ENCODE measurements at places on chromosomes 11 and 22.
A peak's percentile ranks its signal among the peaks of the same experiment; 100 is the strongest.

- no peak for DNase-seq
Observed at GRCh38 chr11:12822392-12823022, 148.3 kb downstream of the TEAD1 start.

- DNase-seq: no peak
Observed at GRCh38 chr11:29300420-29300819, 716.4 kb downstream of the KCNA4 start.

DNA sequence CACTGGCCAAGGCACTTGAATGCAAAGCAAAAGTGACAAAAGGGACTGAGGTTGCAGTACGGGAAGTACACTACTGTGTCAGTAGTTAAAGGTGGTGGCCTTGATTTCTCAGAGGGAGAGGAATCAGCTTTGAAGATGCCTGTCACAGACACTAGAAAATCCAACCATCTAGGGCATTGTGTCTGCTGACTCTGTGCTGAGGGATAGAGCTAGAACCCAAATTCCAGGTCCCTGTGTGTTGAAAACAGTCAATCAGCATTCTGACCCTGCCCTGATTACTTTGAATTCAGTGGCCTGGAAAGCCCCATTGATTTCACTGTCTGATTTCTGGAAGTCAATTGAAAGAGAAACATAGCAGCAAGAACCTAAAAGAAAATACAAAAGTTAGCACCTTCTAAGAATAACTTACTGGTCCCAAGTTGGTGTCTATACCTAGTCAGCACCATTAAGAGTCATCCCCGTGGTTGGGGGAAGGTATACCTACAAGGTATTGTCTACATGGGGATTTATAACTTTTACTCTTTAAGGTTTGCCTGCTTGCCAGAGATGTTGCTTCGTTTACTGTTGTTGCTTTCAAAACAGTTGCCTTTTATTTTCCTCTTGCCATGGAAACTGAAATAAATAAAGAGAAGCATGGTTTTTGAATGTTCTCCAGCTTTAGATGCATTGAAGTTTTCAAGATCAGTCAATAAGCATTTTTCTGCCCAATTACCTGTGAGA lies 97.3 kb downstream of the PDHX start:
- no peak for DNase-seq

DNA sequence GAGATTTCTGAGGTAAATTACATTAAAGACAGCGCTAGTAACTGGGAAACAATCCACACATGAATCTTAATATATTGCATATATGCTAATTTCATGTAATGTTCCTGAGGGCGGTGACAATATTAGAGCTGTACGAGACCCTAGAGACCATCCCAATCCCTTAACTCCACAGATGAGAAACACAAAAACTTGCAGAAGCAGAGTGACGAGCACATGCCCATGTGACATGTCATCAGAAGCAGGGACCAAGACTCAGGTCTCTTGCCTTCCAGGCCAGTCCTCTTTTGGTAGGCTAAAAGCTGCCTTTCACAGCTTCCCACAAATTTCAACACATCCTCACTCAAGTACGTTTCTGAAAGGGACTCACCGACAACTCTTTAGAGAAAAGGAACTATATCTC lies 11.8 kb downstream of the MAPK1 start:
- DNase-seq: peak; percentile 60

GRCh38 chr11:116686866-116687265 lies 85.9 kb downstream of the BUD13 start:
- no peak for DNase-seq

- no peak for DNase-seq
Observed at GRCh38 chr11:111718436-111718835, 47.8 kb downstream of the PPP2R1B start.

- no peak for DNase-seq
Observed at GRCh38 chr11:64276653-64277431, 7.6 kb downstream of the BAD start.

Data from Kasumi-1 (cell line).